ENCODE measurements at places on chromosomes 1 and 21.

GRCh38 chr21:45543371-45543709 lies 1.1 kb upstream of the SLC19A1 start:
- DNase-seq: no peak

DNA sequence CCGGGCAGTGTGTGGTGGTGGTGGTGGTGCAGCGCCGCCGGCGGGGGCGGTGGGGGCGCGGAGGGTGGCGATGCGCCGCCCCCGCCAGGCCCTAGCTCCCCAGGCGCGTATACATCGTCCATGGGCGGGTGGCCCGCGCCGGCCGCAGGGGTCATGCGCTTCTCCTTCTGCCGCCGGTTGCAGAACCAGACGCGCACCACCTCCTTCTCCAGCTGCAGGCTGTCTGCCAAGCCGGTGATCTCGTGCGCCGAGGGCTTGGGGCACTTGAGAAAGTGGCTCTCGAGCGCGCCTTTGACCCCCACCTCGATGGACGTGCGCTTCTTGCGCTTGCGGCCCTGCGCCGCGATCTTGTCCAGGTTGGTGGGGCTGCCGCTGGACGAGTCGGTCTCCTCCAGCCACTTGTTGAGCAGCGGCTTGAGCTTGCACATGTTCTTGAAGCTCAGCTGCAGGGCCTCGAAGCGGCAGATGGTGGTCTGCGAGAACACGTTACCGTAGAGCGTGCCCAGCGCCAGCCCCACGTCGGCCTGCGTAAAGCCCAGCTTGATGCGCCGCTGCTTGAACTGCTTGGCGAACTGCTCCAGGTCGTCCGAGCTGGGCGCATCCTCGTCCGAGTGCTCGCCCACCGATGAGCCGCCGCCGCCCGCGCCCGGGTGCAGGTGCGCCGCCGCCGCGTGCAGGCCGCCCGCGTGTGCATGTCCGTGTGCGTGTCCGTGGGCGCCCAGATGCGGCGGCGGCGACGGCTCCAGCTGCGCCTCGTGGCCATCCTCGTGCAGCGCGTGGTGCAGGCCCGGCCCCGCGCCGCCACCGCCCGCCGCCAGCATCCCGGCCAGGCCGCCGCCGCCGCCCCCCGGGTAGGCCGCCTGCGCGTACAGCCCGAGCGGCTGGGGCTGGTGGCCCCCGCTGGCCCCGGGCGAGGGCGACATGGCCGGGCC lies 926 bp downstream of the POU3F1 start:
- peak; percentile 56 for DNase-seq

DNA sequence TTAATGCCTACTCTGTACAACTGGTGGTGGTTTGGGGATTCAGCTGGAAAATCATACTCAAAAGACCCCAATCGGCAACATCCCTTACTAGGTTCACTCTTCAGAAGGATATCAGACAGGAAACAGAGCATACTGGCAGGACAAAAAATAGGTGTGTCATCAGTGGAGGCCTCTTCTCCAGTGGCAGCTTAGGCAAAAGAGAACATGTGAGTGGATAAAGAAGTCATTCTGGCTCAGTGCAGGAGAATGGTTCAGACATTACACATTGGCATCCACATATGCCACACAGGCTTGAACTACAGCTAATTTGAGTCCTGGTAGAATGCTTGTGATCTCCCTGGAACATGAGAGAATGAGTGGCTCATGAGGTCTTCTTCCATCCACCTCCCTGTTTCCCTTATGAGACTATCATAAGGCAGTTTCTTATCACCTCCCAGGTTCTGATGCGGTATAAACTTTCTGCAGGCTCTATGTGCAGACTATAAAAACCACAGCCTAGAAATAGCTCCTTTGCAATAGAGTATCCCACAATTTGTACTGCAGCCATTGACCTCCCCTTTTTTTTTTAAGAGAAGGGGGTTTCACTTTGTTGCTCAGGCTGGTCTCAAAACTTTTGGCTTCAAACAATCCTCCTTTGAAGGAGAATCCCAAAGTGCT lies 24.7 kb downstream of the VAMP4 start:
- DNase-seq: no peak

GRCh38 chr1:220012259-220012658 lies 34.0 kb downstream of the EPRS1 start:
- no peak for DNase-seq

DNA sequence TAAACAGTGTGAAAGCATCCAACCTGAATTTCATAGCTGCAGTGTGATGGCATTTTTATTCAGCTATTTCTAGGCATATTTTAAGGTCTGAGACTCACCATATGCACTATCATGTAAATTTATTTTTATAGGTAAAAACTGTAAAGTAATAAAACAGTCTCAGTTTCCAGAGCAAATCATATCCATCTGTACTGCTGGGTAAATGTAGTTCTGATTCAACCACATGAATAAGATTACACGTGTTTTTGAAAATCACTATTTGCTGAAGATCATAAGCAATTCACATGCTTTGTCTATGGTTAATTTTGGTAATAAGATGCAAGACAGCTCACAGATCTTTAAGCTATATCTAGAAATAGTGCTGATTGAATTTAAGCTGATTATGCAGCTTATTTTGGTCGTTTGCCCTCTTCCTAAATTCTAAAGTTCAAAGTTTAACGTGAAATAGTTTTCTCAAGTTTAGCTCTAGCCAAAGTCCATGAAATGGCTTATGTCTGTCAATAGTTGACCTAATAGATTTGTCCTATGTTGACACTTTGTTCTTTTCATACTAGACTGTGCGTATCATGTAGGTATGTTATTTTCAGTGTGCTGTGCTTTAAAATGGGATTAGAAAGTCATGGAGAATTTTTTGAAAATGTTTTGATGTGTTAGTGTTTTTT lies 489.0 kb downstream of the USP25 start:
- DNase-seq: no peak

- no peak for DNase-seq
Measured at GRCh38 chr1:228211531-228212414, 3.9 kb downstream of the OBSCN start.

GRCh38 chr1:60402816-60403215 lies 329.2 kb upstream of the C1orf87 start:
- DNase-seq: no peak

DNA sequence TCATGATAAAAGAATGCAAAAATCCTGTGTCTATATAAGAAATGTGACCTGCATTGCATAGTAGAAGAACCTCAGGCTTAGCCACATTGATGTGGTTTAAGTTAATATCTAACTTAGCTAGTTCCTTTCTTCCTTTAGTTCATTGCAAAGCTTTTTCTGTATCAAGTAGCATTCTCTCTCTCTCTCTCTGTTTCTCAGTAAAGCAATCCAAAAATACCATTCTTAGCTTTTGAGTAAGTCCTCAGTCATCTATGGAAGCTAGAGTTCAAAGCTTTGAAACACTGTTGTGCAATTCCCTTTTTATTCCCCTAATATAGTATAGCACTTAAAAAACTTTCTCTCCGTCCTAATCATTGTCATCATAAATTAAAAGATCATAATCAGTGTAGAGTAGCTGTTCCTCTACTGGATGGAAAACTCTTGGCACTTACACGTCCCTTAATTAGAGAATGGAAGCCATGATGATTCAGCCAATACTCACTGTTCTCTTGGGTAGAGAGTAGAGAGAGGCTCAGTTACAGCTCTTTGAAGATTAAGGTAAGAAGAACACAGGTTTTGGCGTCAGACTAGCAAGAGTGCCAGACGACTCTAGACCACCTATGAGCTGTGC lies 350.3 kb upstream of the LYPLAL1 start:
- DNase-seq: no peak

DNA sequence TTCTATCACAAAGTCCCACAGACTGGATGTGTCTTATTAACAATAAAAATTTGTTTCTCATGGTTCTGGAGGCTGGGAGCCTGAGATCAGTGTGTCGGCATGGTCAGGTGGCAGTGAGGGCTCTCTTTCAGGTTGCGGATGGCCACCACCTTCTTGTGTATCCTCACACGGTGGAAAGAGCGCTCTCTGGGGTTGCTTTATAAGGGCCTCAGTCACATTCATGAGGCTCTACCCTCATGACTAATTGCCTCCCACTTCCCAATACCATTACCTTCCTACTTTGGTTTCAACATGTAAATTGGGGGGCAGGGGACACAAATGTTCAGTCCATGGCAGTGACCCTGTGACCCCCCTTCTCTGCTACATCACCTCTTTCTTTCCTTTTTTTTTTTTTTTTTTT lies 20.7 kb upstream of the MX1 start:
- no peak for DNase-seq

GRCh38 chr1:9280015-9280860 lies 12.5 kb upstream of the SPSB1 start:
- no peak for DNase-seq

DNA sequence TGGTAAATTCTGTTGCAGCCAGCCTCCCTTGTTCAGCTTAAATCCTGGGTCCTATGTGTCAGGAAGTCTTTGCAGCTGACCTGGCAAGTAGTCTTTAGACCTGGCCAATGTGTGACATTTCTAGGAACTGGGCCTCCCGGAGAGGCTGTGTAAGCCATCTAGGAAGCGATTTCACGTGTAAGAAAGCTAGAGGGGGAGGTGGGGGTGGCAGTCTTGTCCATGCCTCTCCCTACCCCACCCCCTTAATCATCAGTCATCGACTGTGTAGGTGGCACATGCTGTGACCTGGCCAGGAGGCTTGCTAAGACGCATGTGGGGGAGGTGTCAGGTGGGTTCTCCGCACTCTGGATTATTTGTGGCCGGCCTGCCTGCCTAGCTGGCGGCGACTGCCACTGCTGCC lies 8.4 kb downstream of the C1orf226 start:
- DNase-seq: no peak

DNA sequence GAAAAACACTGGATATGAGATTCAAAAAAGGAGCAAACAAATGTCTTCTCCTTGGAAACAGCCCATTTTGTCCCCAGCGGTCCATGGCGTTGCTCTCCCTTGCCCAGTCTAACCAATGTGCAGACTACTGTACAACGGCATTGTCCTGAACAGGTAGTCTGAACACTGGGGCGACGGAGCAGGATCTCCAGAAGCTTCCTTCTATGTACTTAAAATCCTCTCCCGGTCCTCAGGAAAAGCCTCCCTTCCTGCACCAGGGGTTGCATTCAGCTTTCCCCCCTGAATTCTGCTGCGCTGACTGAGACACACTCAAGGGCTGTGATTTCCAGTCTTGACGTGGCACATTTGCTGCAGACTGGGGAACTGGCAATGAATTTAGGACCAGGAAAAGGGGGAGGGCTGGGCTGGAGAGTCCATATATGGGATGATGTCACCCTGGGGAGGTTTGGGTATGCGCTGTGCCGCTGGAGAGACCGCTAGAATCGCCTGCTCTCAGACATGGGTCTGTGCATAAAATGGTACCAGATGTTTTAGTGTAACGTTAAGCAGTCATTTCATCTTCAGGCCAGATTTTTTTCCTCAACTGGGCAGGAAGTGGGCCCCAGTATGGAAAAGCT lies 275.9 kb upstream of the C1orf105 start:
- DNase-seq: no peak

DNA sequence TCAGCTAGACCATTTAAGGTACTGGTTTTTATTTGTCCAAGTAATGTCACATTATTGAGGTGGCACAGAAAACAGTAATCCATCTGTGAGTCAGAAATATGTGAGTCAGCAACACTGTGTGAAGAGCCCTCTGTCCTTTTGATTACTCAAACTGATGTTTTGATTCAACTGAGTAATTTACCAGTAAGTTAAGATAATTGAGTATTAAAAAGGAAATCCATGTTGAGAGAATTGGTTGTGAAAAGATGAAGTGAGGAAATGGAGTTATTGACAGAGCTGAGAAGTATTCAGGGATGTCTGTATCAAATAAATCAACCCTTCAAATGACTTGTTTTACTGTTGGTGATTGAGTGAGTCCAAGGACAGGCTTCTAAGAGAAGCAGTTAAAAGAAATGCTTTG lies 302.7 kb upstream of the SGIP1 start:
- DNase-seq: no peak

- DNase-seq: no peak
Measured at GRCh38 chr1:75174031-75174760, 40.0 kb downstream of the LHX8 start.

DNA sequence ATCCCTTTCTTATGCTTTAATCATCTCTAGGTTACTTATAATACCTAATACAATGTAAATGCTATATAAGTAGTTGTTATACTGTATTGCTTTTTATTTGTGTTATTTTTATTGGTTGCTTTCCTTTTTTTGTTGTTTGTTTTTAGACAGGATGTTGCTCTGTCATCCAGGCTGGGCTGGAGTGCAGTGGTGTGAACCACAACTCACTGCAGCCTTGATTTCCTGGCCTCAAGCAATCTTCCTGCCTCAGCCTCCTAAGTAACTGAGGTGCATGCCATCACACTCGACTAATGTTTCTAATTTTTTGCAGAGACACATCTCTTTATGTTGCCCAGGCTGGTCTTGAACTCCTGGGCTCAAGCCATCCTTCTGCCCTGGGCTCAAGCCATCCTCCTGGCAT lies 26.9 kb downstream of the KRTAP19-8 start:
- DNase-seq: no peak

DNA sequence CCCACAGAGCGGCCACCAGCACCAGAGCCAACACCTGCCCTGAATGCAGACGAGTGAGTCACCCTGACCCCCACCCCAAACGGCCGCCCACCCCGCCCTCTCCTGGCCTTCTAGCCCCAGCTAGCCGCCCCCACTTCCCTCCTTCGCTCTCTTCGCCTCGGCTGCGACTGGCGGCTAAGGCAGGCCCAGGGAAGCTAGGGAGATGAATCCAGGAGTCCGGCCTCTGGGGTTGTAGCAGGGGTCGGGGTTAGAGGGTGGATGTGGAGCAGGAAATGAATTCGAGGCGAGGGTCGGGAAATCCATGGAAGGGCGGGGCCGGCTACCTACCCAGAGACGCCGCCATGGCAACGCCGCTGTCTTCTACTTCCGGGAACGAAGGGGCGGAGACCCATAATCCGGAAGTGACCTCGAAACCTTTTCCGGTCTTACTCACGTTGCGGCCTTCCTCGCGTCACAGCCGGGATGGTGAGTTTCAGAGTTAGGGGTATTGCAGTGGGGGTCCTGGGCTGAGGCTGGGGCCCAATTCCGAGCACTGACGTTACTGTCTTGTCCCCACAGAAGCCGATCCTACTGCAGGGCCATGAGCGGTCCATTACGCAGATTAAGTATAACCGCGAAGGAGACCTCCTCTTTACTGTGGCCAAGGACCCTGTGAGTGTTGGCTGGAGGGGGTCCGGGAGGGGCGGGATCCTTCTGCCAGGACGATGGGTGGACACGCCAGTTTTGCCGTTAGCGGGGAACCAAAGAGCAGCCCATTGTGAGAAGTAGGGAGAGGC lies at the start of the genes EIF3I and TMEM234:
Gene EIF3I, plus strand, starts transcription at position 428 of the 776 bp plus-strand sequence. Its CDS starts 35 bp downstream, at position 463.
Gene TMEM234, minus strand, starts transcription at position 374 of the 776 bp plus-strand sequence. Its CDS starts 31 bp downstream, at position 343.
- DNase-seq: peak; percentile 47
